ELF-1 (cell line): ENCODE measurements at places on chromosomes 6 and 20.

GRCh38 chr6:153618371-153619322, 420.4 kb upstream of the OPRM1 start:
- no peak for DNase-seq

- DNase-seq, result no peak
Observed at GRCh38 chr6:129630596-129630995, 79.4 kb downstream of the ARHGAP18 start.

DNA sequence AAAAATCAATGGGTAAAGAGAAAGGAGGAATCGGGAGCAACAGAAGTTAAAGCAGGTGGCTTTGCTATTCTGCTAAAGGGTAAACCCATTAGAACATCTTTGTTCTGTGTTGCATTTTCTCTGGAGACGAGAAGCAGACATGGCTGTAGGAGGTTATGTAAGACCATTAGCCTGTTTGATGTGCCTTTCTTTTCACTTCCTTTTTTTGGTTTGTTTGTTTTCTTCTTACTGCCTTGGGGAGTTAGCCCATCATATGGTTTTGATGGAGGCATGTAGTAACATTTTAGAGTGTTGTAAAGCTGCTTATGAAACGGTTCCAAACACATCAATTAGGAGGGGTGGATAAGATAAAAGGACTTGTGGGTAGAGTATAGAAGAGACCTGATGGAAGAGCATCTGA, 131.0 kb downstream of the DOK5 start:
- no peak for DNase-seq

GRCh38 chr20:38932457-38933120, 6.4 kb downstream of the FAM83D start:
- no peak for DNase-seq

DNA sequence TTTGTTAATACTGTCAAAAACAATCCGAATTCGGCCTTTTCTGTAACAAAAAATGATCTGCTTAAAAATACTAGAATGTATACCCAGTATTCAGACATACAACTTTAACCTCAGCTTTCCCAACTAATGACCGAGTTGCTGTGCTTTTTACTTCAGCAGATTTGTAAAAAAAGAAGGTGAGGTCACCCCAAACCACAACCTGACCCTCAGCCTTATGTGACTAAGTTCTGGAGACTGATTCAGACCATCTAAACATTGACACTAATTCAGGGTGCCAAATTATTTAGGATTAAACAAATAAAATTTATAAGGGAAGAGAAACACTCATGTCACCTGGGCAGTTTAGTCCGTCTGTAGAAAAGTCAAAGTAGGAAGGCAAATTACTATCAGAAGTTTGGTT, 7.7 kb downstream of the CCN6 start:
- DNase-seq, result no peak

GRCh38 chr20:18904192-18904591, 90.6 kb downstream of the SCP2D1 start:
- DNase-seq, result no peak
